ENCODE measurements at places on chromosomes 7 and 10. TPM values are rescaled to one million over a fixed set of nuclear protein-coding genes. Genes with fewer than 3 reads are reported as not detected.

The HOXA11 gene
- 0.67 TPM for total RNA-seq

The TMEM176A gene
- total RNA-seq = not detected

The ATRNL1 gene
- 0.78 TPM for total RNA-seq

The ALOX5 gene
- total RNA-seq = 0.38 TPM

The GRID1 gene
- total RNA-seq = 0.42 TPM

The CCZ1 gene
- 76.8 TPM for total RNA-seq

The NACAD gene
- total RNA-seq = 0.29 TPM

The TEX36 gene
- total RNA-seq = not detected

The FAM20C gene
- total RNA-seq = 34.7 TPM

The GDF2 gene
- not detected for total RNA-seq

The TFPI2 gene
- 302 TPM for total RNA-seq

The PLCE1 gene
- 6.2 TPM for total RNA-seq

The ASAH2B gene
- total RNA-seq = 4.9 TPM

The ATP6V1F gene
- total RNA-seq = 250 TPM

The TACC2 gene
- total RNA-seq = 92.5 TPM

The CHN2 gene
- total RNA-seq = not detected

The HABP2 gene
- 0.09 TPM for total RNA-seq

The HYAL4 gene
- total RNA-seq = not detected

The PLXDC2 gene
- not detected for total RNA-seq

The EVX1 gene
- not detected for total RNA-seq

All from A549 treated with RU486 at 1 μM for 4 hours (cell line).